ENCODE measurements at places on chromosomes 7 and 10.

DNA sequence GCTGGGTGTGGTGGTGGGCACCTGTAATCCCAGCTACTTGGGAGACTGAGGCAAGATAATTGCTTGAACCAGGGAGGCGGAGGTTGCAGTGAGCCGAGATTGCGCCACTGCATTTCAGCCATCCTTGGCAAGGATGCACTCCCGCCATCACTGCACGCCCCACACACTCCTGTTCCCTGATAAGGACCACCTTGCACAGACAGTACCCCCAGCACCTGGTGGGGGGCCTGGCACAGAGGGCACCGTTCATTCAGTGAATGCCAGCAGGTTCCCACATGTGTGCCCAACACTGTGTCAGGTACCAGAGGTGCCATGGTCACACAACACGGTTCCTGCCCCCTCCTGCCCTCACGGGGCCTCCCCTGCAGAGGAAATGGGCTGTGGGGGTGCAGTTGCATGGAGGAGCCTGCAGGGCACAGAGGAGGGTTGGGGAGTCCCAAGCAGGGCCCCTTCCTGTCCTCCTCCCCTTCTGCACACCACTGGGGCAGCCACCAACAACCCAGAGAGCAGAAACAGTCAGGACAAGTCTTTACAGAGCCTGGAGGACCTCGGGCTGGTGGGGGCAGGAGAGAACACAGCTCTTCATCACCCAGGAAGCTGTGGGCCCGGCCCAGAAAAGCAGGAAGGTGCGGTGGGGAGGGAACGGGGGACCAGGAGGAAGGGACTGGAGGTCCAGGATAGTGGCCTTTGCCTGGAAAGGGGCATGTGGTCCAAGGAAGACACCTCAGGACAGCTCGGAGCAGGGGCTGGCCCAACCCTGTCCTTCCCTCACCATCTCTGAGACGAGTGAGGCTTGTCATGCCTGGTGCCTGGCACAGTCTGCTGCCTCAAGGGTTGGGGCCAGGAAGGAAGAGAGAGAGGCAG, 7.1 kb downstream of the CRYGN start:
- DNase-seq, result no peak

GRCh38 chr10:110224992-110225391, 17.6 kb downstream of the MXI1 start:
- DNase-seq, result no peak

GRCh38 chr7:92685136-92686042, 95.2 kb upstream of the FAM133B start:
- DNase-seq, result peak; percentile 60

DNA sequence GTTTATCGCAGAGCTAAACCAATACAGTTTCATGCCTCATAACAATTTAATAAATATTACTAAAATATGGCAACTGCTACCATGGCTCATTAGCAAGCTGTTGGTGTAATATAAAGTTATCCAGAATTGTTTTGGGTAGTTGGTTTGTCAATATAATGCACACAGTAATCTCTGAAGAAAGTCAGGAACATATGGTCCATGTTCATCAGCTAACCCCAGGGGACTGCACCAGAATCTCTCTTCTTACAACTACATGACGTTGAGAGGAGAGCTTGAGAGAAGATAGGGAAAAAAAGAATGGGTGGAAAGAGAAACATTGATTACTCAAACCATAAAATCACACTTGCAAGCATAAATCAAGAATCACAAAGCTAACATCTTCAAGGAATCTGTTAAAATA, 333.7 kb downstream of the NRG3 start:
- DNase-seq, result no peak

GRCh38 chr7:149289262-149289661, 27.3 kb downstream of the ZNF783 start:
- no peak for DNase-seq

- no peak for DNase-seq
Observed at GRCh38 chr10:23081221-23081750, 14.1 kb upstream of the MSRB2 start.

DNA sequence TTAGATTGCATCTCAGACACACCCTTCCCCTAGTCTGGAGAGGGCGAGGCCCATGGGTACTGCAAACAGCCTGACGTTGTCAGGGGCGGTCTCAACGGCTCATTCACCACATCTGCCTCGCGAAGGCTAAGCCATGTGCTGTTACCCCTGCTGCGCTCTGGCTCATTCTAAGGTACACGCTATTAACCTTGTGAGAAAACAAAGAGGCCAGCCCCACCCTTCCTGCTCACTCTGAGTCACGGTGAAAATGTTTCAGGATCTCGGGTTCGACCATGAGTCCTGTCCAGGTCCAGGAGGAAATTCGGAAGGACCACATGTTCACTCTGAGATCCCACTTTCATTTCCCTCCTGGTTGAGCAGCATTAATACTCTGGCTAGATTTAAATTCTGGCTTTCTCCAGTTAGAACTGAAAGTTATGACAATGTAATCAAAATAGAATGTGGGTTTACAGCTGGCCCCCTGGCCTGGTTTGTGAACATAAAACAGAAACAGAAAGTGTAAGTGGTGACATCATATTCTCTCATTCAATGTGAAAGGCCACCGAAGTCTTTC, 55.2 kb downstream of the EGFR start:
- DNase-seq, result no peak

DNA sequence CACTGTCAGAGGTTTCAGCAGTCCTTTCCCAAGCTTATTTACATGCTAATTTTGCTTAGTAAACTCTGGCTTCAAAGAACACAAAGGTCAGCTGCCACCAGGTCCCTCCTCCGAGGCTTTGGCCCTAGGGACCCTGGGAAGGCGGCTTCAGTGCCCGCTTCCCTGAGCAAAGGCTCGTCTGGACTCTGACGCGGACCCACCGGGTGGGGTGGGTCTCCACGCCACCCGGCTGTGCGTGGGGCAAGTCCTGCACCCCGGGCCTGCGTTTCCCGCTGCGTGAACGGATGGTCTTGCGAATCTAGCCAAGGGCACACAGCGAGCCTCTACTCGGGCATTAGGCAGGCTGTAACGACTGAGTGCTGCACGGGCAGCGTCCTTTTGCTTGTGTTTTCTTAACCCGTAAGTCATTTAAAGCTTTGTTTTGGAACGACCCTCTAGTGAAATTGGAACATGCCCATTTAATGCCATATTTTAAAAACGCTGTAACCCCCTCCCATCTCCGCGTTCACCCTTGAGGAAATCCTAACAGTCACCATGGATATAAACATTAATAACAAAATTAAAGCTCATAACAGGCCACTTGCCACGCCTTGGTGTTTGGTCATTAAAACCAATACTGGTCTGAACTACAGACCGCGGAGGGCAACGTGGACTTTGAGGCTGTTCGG, 828 bp downstream of the BNIP3 start:
- DNase-seq, result no peak

- DNase-seq, result no peak
Observed at GRCh38 chr7:144826208-144826607, 9.6 kb downstream of the TPK1 start.

DNA sequence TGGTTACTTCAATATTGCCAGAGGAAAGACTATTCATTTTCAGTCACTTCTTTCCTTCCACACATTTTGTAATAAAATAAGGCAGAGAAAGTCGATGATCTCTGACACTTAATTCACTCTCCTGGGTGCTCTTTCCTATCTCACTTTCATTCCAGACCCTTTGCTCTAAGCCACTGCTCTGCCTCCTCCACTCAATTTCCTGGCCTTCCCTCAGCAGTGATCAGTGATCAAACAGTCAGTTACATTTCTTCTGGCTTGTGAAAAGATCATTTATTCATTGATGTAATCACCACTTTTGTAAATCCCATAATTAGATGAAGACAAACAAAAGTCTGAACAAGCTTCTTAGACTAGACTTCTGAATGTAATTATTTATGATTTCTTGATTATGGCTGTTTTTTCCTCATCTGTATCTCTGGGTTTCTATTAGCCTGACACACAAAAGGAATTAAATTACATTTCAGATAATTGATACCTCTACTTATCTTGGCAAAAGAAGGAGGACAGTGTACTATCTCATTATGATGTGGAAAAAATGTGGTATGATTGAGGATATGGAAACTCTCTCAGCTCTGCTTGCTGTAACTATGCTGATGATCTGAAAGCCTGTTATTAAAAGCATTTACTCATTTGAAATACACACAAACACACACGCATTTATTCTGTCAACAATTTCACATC, 1102.3 kb downstream of the GRM8 start:
- no peak for DNase-seq

DNA sequence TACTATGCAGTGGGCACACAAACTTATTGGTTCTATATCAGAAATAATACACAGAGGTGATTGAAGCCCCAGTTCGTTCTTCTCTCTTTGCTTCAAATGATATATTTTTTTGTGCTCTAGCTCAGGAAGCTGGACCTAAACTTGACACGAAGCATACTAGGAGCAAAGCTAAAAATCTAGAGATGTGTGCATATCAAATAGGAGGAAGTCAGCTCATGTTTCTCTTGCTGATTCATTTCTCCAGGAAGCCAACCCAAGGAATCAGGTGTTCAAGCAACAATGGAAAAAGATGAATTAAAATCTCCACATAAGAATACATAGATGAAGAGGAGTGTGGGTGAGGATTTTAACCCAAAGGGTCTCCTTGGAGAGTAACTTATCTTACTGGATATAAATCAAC, 432.5 kb downstream of the KCNMA1 start:
- DNase-seq, result no peak

- no peak for DNase-seq
Observed at GRCh38 chr7:19403691-19404090, 258.5 kb upstream of the FERD3L start.

- DNase-seq, result peak; percentile 38
Observed at GRCh38 chr10:30534465-30535144, 94.9 kb downstream of the LYZL2 start.

GRCh38 chr7:99141841-99142726, 1.8 kb downstream of the SMURF1 start:
- DNase-seq, result peak; percentile 42

GRCh38 chr10:78025685-78026364, 3.5 kb downstream of the POLR3A start:
- no peak for DNase-seq

- no peak for DNase-seq
Observed at GRCh38 chr7:114708646-114709045, 213.2 kb upstream of the MDFIC start.

Data from stimulated activated CD8-positive, alpha-beta memory T cell treated with anti-CD3 and anti-CD28 coated beads, Interleukin-15, amount 100 ng/mL, for 48 hours (primary cell).